T-helper 17 cell (primary cell): ENCODE measurements at places on chromosomes 5 and 9.

GRCh38 chr5:111675201-111675934 is 81.6 kb downstream of the NREP start:
- DNase-seq, result no peak

- DNase-seq, result no peak
Measured at GRCh38 chr5:82050955-82051354, 79.1 kb downstream of the ATG10 start.

GRCh38 chr9:17402309-17402708 is 176.6 kb upstream of the SH3GL2 start:
- DNase-seq, result no peak

DNA sequence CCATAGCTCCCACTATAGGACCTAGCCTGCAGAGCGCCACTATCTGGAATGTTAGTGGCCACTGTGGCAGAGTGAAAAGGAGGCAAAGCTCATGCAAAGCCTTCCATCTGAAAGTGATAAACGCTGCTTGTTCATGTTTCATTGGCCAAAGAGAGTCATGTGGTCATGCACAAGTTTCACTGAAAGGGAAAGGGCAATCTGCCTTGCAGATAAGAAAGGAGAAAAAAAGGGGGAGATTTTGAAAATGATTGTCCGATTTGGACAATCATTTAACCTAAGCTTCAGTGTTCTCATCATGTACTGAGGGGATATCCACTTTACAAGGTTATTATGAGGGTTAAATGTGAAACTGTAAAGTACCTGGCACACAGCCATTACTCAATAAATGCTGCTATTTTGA is 9.0 kb upstream of the MOB3B start:
- DNase-seq, result no peak

GRCh38 chr9:121269642-121270254 is 1.8 kb downstream of the GSN start:
- no peak for DNase-seq

DNA sequence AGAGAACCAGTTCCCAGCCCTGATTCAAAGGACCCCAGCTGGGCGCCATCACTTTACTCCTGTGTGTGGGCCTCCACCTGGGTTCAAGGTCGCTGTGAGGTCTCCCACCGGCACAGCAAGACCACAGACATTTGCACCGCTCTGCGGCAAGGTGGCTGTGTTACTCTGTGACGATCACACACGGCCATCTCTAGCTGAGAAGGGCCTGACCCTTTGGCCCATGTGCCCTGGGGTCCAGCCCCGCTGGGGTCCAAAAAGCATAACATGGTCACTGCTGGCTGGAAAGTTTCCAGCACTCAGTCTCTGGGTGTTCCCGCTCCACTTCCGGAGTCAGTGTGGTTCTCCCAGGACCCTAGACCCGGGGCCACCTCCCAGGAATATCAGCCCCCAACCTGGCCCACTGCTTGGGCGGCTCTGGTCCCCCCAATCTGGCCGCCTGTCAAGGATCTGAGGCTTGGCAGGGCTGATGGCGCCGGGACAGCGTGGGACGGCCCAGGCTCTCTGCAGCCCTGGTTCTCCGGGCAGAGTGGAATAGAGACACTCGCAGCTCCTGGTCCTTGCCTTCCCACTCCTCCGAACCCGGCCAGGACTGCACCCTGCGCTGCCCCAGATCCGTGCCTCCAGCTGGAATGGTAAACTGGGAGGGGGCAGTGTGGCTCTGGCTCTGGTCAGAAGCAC is 3.9 kb upstream of the LMX1B start:
- DNase-seq, result no peak

DNA sequence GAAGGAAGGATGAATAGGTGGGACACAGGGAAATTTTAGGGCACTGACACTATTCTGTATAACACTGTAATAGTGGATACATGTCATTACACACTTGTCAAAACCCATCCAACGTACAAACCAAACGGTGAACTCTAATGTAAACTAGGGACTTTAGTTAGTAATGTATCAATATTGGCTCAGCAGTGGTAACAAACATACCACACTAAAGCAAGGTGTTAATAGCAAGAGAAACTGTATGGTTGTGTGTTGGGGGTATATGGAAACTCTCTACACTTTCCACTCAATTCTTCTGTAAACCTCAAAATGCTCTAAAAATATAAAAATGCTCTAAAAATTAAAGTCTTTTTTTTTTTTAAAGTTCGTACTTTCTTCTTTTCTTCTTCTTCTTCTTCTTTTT is 293.1 kb upstream of the PANK3 start:
- DNase-seq, result no peak

- DNase-seq, result no peak
Measured at GRCh38 chr5:53917826-53918225, 357.4 kb downstream of the NDUFS4 start.

DNA sequence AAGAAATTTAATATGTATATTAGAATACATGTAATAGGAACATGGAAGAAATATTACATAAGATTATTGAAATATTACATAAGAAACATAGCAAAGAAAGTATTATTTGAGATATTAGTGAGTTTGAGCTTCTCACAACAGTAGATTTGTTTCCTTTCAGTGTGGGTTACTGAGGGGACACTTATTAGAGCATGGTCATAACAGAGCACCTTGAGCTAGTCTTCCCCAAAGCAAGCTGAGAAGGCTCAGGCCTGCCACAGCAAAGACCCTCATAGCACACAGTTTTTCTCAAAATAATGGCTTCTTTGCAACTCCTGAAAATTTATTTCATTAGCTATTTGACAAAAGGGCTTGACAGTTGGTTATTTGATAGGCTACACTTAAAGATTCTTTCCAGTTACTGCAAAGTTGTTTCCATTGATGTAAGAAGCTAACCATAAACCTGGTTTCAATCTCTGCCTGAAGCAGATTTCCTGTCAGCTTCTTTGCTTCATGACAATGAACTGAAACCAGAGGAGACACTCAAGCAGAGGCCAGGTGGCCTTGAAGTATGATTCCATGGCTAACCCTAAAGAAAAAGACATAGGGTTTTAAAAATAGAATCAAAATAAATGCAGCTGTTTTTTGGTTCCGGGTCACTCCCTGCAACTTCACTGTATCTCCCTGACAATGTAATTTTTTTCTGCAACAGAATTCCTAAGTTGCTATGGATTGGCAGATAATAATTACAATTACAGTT is 68.6 kb downstream of the ERMP1 start:
- DNase-seq, result no peak

DNA sequence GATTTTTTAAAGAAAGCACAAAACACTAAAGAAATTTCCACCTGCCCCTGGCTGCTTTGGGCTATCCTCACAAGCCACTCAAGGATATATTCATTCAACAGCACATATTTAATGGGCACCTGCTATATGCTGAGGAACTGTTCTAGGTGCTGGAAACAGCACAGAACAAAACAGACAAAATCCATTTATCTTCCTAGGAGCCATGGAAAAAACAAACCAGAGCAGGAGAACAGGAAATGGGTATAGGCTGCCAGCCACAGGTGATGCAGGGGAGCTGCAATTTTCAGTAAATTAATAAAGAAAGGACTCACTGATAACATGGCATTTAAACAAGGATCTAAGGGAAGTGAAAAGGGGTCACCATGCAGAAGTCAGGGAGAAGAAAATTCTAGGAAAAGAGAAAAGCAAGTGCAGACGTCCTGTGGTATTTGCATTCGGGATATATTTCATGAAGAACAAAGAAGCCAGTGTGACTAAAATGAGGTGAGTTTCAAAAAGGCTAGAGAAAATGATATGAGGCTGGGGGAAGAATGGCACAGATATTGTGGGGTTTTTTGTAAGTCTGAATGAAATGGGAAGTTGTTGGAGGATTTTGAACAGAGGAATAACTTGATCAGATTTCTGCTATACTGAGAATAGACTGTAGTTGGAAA is 152.2 kb downstream of the ADAMTSL1 start:
- no peak for DNase-seq

DNA sequence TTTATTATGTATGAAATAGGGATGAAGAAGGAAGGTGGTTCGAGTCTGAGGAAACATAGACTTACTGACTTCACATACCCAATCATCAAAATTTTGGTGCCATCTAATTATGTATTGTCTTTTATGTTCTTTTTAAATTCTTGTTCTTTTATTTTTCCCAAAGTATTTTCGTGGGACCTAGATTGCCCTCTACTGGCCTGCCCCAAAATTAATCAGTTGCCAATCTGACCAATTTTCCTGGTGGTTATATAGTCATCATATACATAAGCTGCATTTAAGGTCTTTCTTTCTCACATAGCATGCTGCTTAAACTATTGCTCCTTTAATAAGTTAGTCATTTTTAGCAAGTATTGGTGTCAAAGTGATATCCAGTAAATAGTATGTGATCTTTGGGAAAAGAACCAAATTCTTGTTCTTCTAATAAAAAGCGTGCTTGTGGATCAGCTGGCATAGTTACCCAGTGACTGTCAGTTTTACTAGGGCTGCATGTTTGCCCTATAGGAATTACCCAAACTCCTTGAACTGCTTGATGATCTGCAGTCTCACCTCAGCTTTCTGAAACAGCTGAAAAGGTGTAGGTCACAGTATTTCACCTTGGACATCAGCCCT is 223.5 kb downstream of the SH3GL2 start:
- no peak for DNase-seq

DNA sequence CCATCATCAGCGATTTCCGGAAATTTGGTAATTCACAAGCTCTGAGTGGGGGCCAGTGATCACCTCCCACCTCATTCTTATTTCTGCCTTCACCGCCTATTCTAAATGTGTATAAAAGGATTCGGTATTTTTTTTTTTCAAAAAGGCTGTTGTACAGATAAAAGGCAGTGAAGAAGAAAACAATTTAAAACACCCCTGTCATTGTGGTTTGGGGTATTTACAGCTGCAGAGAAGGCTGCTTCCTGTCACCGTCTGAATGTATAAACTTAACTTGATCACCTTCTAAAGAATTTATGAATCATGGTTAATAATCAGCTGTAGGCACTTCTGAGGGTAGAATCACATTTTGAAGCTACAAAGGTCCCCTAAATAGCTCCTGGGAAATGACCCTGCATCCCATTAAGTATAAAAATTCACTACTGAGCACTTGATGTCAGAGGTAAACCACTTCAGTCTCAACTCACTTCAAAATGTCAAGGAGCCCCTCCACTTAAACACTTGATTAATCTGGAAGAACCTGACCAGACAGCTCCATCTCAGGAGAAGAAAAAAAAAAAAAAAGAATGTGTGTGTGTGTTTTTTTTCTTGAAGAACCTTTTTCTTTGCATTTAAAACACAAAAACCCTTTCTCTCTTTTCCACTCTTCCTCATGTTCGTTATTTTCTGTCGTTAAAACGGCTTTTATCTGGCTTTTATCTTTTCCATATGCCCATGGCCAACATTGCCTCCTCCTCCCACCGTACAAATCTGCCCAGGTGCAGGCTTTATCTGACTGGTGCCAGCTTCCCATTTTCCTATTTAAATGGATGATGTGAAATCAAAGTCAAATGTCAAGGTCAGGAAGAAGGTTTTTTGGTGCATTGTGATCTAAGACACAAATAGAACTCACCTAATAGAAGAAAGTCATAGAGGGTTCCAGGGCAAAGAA is 291.2 kb downstream of the IRX1 start:
- no peak for DNase-seq

DNA sequence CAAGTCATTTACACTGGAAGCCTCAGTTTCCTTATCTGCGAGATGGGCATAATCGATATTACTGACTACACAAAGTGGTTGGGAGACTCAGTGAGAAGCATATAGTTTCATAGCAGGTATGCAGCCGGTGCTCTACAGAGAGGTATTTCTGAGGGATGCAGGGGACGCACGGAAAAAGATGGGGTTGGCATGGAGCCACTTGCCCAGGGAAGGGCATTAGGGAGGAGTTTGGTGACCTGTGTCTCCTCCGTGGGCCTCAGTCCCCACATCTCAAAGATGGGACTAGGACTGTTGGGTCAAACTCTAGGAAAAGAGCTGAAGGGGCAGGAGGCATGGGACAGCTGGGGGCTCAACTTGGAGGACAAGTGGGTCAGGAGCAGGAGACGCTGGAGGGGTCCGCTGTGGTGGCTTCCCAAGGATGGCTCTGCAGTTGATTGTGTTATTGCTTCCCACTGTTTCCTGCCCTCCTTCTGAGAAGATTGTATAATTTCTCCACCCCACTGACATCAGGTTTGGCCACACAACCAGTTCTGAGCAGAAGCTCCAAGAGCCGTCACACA is 158.6 kb upstream of the ALDH1B1 start:
- no peak for DNase-seq

DNA sequence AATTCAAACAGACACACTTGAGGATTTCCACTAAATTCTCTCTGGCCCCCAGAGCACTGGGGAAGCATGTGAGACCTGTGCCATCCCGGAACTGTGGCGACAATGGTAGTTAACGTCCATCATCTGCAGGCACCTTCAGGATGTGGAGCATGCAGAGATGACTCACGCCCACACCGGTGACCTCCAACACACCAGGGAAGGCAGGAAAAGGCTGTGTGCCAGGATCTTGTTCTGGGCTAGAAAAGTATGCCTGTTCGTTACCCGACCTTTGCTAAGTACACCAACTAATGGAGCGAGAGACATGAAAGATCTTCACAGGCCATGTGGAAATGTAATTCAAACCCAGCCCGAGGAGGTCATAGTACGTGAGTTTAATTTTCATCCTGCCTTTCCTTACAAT is 208.8 kb downstream of the MELK start:
- DNase-seq, result no peak

DNA sequence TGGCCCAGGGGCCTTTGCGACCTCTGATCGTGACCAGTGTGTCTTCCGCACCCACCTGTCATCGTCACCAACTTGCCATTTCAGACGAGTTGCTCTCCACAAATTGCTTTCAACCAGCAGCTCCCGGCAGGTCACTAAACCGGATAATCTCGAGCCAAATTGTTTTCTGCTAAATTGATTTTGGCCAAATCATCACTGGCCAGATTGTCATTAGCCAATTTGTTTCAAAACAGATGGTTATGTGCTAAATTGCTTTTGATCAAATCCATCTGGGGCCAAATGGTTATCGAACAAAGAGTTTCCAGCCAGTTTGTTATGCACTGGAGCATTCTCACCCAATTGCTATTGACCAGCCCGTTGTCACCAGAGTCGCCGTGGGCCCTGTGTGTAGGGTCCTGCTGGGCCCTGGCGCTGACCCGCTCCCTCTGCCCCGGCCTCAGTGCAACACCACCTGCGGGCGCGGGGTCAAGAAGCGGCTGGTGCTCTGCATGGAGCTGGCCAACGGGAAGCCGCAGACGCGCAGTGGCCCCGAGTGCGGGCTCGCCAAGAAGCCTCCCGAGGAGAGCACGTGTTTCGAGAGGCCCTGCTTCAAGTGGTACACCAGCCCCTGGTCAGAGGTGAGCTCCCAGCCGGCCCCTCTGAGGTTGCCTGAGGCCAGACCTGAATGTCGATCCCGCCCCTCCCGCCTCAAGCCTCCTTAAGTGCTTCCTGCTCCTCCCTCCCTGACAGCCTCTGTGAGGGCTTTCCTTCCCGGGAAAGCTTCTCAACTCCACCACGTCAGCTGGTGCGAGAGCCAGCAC is 35.6 kb downstream of the ADAMTSL2 start:
- no peak for DNase-seq

- DNase-seq, result no peak
Measured at GRCh38 chr9:134328341-134328840, 2.1 kb downstream of the RXRA start.

DNA sequence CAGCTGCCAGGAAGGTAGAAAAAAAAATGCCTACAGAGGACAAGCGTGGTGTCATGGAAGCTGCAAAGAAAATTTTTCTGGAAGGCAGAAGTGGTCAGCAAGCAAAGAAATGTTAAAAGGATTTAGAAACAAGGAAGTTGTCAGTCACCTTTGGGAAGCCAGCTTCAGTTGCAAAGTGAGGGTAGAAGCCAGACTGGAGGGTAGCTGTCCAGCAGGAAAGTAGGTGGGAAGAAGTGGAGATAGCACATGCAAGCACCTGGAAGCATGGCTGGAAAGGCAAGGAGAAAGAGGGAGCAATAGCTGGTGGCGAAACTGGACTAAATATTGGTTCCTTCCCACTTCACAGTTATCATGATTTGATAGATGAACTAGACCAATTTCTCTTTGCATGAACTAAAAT is 54.3 kb downstream of the ADRB2 start:
- DNase-seq, result no peak
